ENCODE measurements at places on chromosomes 5 and 9.

DNA sequence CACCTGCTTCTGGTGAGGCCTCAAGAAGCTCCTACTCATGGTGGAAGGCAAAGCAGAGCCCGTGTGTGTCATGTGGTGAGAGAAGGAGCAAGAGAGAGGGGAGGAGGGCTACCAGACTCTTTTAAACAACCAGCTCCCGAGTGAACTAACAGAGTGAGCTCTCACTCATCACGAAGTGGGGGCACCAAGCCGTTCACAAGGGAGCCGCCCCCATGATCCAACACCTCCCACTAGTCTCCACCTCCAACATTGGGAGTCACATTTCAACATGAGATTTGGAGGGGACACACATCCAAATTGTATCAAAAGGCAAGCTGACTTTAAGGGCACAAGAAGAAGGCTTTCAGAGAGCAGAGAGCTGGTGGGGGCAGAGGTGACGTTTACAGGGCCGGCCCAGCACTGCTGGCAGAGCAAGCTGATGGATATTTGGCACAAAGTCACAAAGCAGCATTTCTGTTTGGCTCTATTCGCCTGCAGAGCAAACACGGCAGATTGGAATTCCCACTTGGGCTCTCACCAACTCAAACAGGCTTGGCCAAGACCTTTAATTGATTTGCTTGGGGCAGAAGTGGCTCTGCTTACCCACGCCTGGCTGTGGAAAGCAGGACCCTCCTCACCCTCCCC is 20.0 kb downstream of the PITX1 start:
- DNase-seq: no peak

DNA sequence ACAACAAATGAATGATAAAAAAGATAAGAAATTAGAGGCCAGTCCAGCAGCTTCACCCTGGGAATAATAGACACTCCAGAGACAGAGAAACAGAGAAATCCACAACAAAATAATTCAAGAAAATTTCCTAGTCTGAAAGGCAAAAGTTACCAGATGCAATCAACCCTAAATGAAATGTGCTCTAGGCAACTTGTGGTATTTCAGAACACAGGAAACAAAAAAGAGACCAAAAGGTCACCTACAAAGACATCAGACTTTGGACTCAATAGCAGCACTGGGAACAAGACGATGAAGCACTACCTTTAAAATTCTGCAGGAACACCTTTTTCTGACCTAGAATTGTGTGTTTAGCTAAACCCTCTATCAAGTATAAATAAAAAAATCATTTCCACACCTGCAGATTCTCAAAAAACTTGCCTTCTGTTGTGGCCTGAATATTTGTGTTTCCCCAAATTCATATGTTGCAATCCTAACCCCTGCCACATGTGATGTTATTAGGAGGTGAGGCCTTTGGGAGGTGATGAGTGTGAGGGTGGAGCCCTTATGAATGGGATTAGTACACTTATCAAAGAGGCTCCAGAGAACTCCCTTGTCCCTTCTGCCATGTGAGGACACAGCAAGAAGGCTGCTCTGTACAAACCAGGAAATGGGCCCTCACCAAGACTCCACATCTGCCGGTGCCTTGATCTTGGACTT is 5.9 kb upstream of the MAPK9 start:
- DNase-seq: no peak

DNA sequence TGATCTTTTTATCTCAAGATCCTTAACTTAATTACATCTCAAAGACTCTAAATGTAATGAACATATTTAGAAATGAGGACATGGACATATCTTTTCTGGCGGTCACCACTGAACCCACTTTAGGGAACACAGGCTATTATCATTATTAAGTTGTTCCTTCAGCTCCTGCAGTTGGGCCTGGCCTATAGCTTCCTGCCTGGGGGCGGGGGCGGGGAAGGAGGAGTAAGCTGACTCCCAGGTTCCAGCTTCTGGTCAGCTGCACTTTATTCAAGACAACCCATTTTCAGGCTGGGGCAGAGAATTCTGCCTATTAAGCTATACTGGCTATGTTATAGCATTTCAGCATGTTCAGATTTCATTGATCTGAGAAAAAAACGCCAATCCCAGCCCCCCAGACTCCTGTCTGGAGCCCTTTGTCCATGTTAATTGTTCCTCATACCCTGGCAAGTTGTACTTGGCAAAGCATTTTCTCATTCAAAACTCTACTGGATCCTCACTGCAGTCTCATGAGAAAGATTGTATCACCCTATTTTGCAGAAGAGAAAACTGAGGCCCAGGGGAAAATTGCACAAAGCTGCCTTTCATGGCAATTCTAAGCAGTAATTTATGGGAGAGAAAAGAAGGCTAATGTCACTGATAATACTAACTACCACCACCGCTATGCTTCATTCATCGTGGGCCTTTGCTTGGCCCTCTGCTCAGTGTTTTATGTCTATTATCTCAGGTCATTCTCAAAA is 25.1 kb downstream of the COL15A1 start:
- DNase-seq: no peak

DNA sequence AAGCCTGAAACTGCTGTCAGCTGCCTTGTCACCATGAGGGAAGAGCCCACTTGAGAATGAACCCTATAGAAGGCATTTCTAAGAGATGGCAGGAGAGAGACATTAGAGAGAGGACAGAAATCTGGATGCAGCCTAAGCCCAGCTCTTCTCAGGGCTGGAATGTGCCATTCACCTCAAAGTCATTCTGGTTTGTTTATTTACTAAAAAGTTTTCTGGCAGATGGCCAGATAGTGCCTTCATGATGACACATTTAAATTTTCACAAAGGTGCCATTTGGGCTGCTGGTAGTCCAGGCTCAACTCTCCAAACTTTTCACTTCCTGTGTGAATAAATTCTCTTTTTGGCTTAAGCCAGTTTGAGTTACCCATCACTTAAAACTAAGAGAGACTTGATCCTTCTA is 144.6 kb upstream of the ZNF366 start:
- DNase-seq: no peak

- no peak for DNase-seq
Observed at GRCh38 chr9:115084157-115084556, 33.8 kb downstream of the TNC start.

DNA sequence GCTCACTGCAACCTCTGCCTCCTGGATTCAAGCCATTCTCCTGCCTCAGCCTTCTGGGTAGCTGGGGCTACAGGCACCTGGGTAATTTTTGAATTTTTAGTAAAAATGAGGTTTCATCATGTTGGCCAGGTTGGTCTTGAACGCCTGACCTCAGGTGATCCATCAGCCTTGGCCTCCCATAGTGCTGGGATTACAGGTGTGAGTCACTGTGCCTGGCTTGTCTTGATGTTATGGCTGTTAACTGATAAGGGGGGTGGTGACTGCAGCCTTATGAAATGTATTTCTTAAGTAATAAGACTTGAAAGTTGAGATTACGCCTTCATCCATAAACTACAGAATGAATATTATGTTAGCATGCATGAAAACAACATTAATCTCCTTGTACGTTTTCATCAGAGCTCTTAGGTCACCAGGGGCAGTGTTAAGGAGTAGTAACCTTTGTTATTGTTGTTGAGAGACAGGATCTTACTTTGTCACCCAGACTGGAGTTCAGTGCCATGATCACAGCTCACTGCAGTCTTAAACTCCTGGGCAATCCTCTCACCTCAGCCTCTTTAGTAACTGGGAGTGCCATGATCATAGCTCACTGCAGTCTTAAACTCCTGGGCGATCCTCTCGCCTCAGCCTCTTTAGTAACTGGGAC is 148.3 kb downstream of the ATP10B start:
- no peak for DNase-seq

GRCh38 chr9:15187589-15187988 is 119.4 kb downstream of the TTC39B start:
- DNase-seq: no peak

DNA sequence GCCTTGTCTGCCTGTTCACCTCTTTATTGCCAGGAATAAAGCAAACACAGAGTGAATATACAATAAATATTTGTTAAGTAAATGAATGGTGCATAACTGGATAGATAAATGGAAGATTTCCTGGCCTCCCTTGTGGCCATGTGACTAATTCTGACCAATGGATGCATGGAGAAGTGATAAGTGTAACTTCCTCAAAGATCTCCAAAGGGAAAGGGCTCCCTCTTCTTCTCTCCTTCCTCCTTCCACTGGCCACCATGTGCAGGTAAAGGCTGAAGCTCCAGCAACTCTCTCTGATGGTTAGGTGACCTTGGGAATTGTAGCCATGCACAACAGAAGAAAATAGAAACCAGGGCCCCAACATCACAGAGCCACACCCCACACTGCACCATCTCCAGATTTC is 174.4 kb downstream of the EBF1 start:
- no peak for DNase-seq

DNA sequence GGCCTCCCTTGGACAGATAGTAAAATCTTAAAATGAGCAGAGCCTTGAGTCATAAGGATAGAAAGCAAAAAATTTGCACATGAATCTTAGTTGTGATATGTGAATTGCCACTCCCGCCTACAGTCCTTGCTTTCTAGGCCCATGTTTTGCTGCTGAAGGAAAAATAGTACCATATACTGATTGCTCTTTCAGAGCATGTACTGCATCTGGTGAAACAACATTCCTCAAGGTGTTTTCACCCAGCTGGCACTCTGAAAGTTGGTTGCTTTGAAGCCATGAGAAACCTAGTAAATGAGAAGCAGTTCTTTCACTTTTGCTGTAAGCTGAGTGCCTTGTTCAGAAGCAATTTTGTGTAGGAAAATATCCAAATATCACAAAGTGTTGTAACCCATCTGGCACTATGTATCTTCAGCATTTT is 10.3 kb downstream of the CDC37L1 start:
- no peak for DNase-seq

DNA sequence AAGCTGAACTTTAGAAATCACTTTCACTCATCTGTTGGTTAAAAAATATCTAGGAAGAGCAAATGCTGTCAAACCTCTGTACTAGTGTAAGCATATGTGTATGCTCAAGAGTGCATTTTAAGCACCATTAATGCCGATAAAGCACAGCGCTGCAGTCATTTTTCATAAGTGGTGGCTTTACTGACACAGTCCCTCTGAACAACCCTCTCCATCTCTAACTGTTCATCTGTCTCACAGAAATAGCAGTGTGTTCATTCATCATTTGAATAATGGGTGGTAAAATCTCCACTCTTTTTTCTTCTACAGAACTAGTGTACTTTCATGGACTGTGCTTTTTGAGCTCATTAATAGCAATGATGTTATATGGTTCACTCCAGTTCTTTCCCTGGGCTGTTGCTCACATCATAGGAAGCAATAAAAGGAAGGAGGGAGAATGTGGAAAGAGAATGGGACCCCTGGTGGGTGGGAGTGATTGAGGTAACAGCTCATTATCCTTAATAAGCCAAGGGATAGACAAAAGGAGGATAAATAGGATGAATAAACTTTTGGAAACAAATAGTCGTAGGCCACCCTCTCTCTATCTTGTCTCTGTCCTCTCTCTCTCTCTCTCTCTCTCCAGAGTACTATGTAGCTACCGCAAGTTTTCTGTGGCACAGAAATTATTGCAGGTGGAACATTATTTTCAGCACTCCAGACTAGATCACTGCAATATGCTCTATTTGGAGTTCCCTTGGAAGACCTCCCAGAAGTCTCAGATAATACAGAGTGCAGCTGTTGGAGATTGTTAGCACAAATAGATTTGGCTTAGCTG is 117.9 kb upstream of the PRDM9 start:
- no peak for DNase-seq

- DNase-seq: no peak
Observed at GRCh38 chr5:139712412-139712811, 64.3 kb downstream of the CXXC5 start.

- no peak for DNase-seq
Observed at GRCh38 chr5:99586878-99587277, 658.1 kb upstream of the CHD1 start.

GRCh38 chr9:27203783-27204182 is 93.2 kb downstream of the EQTN start:
- DNase-seq: no peak

GRCh38 chr9:105696219-105696793 is 2.0 kb downstream of the TMEM38B start:
- no peak for DNase-seq

DNA sequence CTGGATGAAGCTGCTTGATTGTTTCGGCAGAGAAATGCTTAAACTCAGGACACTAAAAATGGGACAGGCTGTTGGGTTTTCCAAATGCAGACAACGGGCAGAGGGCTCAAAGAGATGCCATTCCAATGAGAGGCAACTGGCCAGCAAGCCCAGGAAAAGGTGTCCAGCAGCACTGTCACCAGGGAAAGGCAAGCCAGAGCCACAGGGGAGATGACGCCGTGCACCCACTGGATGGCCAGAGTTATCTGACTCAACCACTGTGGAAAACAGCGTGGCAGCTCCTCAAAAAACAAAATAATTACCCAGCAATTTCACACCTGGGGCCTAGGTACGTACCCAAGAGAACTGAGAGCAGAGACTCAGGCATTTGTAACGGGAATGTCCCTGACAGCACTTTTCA is 48.4 kb upstream of the SIMC1 start:
- DNase-seq: no peak

GRCh38 chr5:158751961-158752655 is 347.6 kb downstream of the EBF1 start:
- DNase-seq: no peak

GRCh38 chr5:172939071-172939470 is 20.2 kb upstream of the RPL26L1 start:
- DNase-seq: peak; percentile 57

Data from suppressor macrophage treated with lipopolysaccharide for 1 hour (primary cell).